ENCODE measurements at places on chromosomes 7 and 10.

- DNase-seq = no peak
These were observed 938.7 kb upstream of the PHF14 start for GRCh38 chr7:10034843-10035556.

DNA sequence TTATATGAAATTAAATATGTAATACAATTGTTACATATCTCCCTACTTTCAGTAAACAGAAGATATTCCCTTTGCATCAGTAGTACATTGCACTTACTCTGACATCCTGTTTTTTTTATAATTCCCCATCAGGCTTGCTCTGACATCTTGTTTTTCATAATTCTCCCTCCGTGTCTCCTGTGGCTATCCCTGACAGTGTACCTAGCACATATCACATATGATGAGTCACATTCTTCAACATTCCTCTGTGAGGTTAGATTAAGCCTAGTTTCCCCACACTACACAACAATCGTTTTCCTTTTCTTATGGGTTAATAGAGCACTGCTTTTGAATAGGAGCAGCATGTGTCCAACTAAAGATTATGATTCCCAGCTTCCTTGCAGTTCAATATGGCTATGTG, 250.6 kb upstream of the NPVF start:
- DNase-seq = no peak

- DNase-seq = peak; percentile 93
These were observed 47.1 kb downstream of the SYPL1 start for GRCh38 chr7:106064771-106065574.

- no peak for DNase-seq
These were observed 292.9 kb upstream of the NPVF start for GRCh38 chr7:25521236-25521635.

DNA sequence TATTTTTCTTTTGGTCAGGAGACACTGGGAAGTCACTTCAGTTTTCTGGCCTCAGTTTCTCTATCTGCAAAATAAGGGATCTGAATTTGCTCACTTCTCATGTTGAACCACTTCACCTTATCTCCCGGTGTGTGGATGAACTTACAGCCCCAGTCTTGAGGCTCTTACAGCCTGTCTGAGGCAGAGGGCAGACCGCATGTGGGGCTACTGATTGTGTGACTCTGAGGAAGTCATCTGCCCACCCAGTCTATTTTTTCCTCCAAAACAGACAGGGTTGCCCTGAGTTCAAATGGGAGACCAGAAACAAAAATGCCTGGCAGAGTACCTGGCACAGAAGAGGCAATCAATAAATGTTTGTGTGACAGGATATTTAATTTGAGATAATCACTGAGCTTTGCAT, 78.3 kb downstream of the LRMDA start:
- no peak for DNase-seq

DNA sequence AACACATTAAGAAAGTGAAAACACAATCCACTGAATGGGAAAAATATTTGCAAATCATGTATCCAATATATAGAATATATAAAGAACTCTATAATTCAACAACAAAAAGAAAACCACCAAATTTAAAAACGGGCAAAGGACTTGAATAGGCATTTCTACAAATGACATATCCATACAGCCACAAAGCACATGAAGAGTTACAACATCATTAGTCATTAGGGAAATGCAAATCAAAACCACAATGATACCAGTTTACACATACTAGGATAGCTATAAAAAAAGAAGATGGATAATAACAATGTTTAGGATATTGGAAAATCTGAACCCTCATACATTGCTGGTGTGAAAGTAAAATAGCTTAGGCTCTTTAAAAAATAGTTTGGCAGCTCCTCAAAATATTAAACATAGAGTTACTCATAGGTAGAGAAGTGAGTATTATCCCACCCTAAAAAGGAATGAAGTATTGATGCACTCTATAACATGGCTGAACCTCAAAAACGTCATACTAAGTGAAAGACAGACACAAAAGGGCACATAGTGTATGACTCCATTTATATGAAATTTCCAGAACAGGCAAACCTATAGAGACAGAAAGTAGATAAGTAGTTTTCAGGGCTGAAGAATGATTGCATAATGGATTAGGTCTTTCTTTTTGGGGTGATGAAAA, 4.5 kb downstream of the ZPBP start:
- DNase-seq = no peak

DNA sequence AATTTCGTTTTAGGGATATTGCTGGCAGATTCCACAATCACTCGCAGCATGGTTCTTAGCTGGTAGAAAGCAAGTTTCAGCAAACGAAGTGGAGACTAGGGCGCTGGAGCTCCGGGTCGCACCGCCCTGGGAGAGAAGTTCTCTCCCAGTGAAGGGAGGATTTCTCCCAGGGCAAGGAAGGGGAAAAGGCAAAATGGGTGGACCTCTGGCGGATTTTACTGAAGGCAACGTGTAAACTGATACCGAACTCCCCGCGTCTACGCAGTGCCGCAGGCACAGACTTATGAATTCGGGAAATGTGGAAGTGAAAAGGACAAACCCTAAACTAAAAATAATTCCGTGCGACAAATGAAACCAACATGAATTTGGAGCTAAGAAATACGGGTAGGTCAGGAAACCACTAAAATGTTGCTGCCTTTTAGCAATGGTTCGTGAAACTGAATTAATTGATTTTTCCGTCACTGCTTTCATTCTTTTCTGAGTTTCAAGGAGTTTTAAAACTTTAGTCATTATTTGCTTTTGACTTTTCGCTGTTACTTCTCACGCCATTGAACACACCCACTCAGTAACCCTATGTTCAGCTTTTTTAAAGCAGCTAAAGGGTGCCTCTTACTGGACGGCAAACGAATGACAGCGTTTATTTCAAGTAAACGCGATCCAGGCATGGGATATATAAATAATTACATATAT, at the start of gene MYOF:
MYOF (minus strand) TSS at position 190 of the 690 bp plus-strand sequence; CDS start at position 50, 140 bp downstream.
- DNase-seq = no peak

- peak; percentile 97 for DNase-seq
These were observed 31.6 kb downstream of the OGDH start for GRCh38 chr7:44637788-44638594.

- DNase-seq = no peak
These were observed 138.7 kb downstream of the BTAF1 start for GRCh38 chr10:92062273-92062672.

- DNase-seq = no peak
These were observed 4.6 kb downstream of the LANCL2 start for GRCh38 chr7:55369427-55370400.

GRCh38 chr7:129721068-129721467, 109.5 kb downstream of the NRF1 start:
- no peak for DNase-seq

- no peak for DNase-seq
These were observed 47.3 kb downstream of the NKX6-2 start for GRCh38 chr10:132738454-132739224.

DNA sequence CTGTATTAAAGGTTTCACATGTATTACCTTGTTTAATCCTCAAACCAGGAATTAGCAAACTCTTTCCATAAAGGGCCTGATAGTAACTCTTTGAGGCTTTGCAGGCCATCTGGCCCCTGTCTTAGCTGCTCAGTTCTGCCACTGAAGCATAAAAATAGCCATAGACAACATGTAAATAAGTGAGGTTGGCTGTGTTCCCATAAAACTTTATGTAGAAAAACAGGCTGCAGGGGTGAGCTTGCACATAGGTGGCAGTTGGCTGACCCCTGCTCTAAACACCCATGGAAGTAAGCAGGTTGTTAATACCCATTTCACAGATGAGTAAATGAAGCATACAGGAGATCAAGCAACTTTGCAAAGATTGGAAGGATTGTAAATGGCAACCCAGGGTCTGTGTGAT, 1279.2 kb upstream of the AUTS2 start:
- DNase-seq = no peak

- DNase-seq = no peak
These were observed 11.8 kb upstream of the PDCD4 start for GRCh38 chr10:110859973-110860376.

DNA sequence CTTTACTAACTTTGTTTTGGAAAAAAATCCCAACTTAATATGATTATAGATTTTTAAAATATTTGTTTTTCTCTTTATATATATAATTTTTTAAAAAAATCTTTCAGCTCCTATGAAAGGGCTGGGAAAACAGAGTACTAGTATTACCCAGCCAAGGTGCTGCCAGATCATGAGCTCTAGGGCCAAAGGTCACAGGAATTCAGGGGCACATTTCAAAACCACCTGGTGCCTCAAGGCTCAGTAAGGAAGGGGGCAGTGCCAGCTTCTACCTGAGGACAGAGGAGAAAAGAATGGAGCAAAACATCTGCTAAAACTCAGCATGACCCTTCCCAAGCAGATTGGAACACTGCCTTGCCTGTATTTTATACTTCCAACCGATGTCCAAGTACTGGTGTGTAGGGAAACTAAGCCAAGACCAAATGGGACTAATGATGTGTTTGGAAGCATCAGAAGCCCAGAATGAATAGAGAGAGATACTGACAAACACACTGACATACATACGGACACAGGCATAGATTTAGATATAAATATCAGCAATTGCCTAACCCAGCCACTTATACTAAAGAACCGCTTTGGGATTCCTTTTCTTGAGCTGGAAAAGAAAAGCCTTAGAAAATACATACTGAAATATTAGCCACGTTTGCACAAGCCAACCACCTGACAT, 667.3 kb downstream of the PARD3 start:
- DNase-seq = no peak

- DNase-seq = no peak
These were observed 81.0 kb downstream of the PPP1R3C start for GRCh38 chr10:91551856-91552255.

GRCh38 chr10:18505456-18506118, 145.8 kb downstream of the NSUN6 start:
- DNase-seq = no peak

GRCh38 chr10:5953676-5954075, 23.7 kb downstream of the IL15RA start:
- DNase-seq = no peak

- no peak for DNase-seq
These were observed 135.8 kb downstream of the RGS10 start for GRCh38 chr10:119406601-119407253.

DNA sequence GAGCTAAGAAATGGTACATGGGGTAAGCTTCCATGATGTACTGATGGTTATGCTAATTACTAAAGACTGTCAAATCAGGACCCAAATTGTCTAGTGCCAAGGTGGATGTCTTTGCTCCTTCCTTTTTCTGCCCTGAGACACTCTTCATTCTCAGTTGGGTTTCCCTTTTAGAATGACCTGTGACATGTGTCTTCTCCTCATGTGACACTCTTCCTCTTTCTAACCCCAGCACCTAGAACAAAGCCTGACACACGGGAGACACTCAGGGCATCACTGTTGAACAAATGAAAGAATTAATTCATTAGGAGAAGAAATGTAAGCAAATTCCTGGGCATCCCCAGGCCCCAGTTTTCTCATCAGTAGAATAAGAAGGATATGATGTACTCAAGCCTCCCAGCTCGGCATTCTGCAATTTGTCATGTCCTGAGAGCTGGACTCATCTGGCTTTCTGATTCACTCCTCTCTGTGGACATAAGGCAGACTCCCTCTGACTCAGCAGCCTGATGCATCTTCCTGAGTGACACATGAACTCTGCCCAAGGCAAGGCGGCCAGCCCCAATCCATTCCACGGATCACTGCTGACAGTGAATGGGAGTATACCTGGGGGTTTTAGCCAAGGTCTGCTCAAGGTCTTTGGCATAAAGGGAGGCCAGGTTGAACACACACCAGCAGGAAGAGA, 473.8 kb downstream of the KCNMA1 start:
- peak; percentile 96 for DNase-seq

GRCh38 chr7:101419831-101420230, 57.2 kb downstream of the COL26A1 start:
- DNase-seq = no peak

GRCh38 chr7:136114966-136115762, 138.0 kb upstream of the MTPN start:
- DNase-seq = no peak

GRCh38 chr10:33927347-33927746, 592.9 kb upstream of the NRP1 start:
- peak; percentile 94 for DNase-seq

- DNase-seq = no peak
These were observed 170.4 kb downstream of the TAX1BP1 start for GRCh38 chr7:27910326-27910725.

DNA sequence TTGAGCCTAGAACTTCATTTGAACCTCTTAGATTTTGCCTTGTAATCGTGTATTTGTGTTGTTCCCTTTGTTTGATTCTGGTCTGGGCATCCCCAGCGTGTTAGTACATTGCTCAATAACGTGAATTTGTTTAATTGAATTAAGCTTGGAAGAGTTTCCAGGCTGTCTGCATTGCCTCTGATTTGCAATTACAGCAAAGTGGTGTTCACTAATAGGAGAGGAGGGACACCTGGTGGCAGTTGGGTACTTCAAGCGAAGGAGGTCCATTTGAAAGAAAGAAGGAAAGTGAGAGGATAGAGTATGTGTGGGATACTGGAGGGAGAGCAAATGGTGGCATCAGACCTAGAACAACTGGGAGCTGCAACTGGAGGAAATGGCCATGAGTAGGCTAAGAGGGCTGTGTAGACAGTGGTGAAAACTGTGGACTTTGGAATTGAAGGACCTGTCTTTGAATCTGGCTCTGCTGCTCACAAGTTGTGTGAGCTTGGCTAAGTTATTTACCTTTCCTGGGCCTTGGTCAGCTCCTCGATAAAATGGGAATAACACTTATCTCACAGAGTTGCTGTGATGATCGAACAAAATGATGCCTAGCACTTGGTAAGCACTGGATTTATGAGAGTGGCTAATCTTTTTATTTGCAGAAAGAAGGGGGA, 15.1 kb downstream of the LSMEM1 start:
- no peak for DNase-seq

DNA sequence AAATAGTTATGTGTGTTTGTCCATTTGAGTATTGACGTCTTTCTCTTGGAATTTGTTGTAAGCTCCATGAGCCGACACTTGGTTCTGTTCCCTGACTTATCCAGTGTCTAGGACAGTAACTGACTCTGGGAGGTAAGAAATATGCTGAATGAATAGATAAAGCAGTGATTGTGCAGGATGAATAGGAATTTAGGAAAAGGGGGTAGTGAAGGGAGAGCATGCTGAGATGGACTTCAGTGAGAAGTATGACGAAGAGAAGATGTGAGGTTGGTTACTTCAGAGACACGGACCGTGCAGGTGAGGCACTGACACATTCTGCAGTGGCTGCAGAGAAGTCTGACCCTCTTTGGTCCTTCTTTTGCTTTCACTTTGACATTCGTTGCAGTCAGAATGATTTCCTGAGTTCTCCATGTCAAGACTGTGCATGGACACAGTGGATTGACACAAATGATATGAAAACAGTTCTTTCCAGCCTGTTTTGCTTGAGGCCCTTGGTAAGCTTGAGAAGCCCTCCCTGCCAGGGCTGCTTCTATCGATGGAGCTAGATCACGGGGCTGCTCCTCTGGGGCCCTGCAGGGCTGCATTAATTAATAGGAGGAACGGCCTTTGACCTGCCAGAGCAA, 261.5 kb upstream of the SORCS1 start:
- no peak for DNase-seq

DNA sequence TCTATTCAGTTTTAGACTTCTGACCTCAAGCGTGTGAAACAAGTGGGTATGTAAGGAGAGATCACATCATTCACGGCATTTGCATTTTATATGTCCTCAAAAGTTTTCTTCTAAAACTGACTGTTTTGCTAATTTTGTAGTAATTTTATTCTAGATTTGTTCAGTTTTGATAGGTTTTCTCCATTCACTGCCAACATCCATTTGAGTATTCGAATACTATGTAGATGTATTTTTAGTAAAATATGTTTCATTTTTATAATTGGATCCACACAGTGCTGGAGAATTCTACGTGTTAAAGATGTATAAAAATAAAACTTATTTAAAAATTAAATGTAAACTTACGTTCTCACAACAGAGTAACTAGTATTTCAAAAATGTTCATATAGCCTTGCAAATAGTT, 503.0 kb downstream of the CNTNAP2 start:
- no peak for DNase-seq
